ENCODE measurements at places on chromosomes 12 and 14.
A peak's percentile ranks its signal among the peaks of the same experiment; 100 is the strongest.

- DNase-seq, result no peak
Measured at GRCh38 chr12:3622822-3623690, 129.9 kb downstream of the CRACR2A start.

- no peak for DNase-seq
Measured at GRCh38 chr12:48389409-48389808, 38.7 kb upstream of the ZNF641 start.

GRCh38 chr14:19974844-19975243 lies 547 bp upstream of the OR4K15 start:
- DNase-seq, result no peak

DNA sequence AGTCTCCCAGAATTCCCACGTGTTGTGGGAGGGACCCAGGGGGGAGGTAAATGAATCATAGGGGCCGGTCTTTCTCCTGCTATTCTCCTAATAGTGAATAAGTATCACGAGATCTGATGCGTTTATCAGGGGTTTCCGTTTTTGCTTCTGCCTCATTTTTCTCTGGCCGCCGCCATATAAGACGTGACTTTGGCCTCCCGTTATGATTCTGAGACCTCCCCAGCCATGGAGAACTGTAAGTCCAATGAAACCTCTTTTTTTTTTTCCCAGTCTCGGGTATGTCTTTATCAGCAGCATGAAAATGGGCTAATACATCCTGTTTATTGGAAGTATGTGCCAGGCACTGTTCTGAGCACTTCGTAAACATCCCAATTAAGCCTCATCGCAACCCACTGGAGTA lies 788 bp downstream of the KRT72 start:
- no peak for DNase-seq

DNA sequence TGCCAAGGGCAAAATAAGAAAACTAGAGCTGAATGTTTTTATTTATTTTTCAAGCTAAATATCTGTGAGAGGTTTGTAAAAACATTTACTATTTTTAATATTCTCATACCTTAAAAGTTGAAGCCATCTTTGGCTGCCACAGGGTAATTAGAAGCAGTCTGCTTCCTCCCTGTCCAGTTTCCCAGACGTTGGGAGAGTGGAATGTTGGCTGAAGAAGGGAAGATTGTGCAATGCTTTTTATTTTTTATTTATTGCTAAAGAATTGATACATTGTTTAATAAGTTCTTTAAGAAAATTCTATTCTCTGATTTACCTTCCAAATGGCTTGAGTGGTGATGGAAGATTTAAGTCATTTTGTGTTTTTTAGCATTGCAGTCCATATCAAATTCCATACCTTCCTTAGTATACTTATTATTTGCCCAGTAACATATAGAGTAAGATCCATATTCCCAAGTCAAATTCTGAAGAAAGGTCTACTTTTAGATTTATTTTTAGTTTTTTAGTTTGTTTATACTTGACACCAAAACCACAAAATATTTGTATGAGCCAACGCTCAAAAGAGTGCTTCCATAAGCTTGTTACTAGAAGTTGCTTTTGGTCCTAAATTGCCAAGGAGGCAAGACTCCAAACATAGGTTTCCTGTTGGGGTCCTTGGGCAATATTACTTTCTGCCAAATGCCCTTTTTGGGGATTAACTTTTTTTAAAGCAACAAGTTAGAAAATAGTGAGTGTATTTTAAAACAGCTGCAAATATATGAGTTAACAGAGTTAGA lies 124.0 kb upstream of the CPM start:
- DNase-seq, result no peak

DNA sequence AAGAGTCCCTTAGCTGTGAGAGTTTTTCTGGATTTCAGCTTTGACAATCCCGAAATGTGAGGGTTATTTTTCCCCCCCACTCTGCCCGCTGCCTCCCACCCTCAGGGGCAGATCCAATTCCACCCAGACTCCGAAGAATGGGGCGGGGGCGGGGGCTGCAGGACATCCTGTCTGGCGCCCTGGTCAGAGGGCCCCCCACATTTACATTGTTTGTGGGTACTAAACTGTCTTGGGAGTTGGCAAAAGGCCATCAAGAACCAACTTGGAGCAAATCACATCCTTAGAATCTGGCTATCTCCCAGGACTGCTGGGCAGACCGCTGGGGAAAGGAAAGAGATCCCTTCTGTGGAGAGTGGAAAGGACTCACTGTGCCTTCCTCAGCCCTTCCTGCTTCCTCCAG lies 2.4 kb downstream of the EMP1 start:
- DNase-seq, result no peak

DNA sequence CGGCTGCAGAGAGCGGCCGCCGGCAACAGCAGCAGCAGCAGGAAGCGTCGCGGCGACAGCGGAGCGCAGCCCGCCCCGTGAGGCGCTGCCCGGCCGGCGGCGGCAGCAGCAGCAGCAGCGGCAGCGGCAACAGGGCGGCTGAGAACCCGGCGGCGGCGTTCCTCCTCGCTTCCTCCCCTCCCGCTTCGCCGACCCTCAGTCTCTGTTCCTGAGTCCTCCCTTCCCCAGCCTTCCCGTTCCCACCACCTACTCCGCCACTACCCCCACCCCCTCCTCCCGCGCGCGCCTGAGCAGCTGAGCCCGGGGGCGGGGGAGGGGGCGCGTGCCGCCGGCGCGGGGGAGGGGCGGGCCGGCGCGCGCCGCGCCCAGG lies 310 bp downstream of the BICDL1 start:
- DNase-seq, result peak; percentile 76

DNA sequence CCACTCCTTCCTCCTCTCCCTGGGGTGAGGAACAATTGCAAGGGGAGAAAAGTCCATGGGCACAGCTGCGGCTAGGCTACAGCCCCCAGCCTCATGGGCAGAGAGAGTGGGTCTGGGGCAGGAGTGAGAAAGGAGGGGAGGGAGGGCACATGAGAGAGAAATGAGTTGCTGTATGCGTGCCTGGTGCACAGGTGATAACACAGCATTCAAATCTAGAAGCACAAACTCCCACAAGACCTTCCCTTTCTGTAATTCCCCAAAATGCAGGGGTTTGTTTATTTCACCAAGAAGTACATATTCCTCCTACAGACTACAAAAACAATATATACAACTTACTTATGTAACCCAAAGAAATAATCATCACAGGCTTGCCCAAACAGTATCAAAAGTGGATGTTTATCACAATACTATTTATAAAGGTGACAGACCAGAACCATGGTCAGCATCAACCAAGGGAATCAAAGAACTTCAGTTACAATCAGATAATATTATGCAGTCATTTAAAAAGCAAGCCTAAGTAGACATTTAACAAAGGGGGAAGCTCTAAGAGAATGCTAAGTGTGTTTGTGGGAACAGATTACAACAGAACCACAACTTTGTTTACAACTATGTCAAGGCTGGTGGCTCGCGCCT lies 54.2 kb downstream of the ITPK1 start:
- no peak for DNase-seq

DNA sequence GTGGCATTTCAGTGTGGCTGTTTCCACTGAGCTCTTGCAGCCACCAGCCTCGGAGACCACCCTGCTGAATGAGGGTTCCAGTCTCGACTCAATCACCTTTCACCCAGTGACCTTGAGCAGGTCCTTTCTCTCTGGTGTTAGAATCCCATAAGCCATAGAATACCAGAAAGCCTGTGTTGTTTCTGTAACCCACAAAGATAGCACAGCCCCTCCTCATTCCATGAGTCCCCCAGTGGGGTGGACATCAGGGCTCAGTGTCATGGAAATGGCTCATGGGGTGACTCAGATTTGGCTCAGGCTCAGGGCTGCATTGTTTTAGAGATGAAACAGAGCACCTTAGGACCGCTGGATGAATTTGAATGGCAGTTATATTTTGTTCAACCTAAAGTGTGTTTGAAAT lies 171.5 kb downstream of the PTPN11 start:
- no peak for DNase-seq

- no peak for DNase-seq
Measured at GRCh38 chr12:130026608-130027176, 122.9 kb upstream of the TMEM132D start.

- no peak for DNase-seq
Measured at GRCh38 chr14:51546099-51546498, 105.6 kb upstream of the FRMD6 start.

GRCh38 chr14:71905031-71905430 lies 27.2 kb upstream of the RGS6 start:
- no peak for DNase-seq

GRCh38 chr12:114403011-114403689 lies 2.8 kb downstream of the TBX5 start:
- peak; percentile 17 for DNase-seq

GRCh38 chr12:51729331-51729730 lies 119.2 kb downstream of the FIGNL2 start:
- DNase-seq, result no peak

GRCh38 chr12:124229520-124229919 lies 65.4 kb upstream of the RFLNA start:
- no peak for DNase-seq

GRCh38 chr14:51534610-51535011 lies 117.1 kb upstream of the FRMD6 start:
- no peak for DNase-seq

DNA sequence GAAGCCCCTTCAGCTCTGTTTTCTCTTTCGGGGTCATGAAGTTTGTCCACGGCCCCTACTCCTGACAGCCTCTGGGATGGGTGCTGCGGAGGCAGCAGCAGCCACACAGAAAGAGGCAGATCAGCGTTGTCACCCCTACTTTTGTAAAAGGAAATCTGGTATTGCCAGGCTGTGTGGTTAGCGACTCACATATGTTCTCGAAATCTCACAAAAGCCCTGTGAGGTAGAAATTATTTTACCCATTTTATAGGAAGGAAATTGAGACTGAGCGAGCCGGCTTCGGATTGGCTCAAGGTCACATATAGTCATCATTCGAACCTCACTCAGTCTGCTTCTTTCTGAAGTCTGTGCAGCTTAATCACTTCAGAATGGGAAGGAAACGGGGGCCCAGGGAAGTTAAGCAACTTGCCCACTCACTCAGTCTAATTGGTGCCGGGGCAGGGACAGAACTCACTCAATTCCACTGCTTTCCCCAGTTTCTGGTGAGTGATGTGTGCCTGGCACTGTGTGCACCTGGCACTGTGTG lies 1.1 kb upstream of the CKAP4 start:
- DNase-seq, result no peak

DNA sequence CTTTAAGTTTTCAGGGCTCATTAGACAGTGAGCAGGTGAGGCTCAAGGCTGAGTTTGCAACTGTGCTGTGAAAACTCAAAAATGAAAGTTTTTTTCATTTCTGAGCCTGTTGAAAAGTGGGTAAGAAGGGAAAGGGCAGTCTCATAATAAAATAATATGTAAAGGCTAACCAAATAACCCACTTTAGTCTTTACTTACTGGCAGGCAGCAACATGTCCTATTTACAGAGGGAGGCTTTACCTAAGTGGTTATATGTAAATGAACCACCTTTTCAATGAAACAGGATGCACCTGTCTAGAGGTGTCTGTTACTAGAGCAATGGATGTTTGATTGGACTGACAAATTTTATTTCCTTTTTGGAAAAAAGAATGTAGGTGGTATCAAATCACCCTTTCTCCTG lies 158.0 kb downstream of the ETV6 start:
- no peak for DNase-seq

GRCh38 chr14:49961270-49962222 lies 68.7 kb downstream of the ARF6 start:
- no peak for DNase-seq

GRCh38 chr14:37508503-37508902 lies 86.5 kb downstream of the FOXA1 start:
- DNase-seq, result no peak

- no peak for DNase-seq
Measured at GRCh38 chr12:65300679-65301349, 22.3 kb downstream of the MSRB3 start.

DNA sequence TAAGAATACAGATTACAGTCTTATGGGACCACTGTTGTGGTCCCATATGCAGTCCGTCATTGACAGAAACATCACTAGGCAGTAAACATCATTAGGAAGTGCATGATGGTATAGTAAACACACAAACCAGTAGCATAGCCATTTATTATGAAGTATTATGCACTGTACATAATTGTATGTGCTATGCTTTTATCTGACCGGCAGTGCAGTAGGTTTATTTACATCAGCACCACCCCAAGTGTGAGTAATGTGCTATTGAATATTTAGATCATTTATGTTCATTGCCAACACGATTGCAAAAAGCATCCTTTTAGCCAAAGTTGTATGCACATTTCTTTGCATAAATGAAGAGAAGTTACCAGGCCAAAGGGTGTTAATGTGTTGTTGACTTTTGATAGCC lies 531.6 kb upstream of the TBX3 start:
- DNase-seq, result no peak

DNA sequence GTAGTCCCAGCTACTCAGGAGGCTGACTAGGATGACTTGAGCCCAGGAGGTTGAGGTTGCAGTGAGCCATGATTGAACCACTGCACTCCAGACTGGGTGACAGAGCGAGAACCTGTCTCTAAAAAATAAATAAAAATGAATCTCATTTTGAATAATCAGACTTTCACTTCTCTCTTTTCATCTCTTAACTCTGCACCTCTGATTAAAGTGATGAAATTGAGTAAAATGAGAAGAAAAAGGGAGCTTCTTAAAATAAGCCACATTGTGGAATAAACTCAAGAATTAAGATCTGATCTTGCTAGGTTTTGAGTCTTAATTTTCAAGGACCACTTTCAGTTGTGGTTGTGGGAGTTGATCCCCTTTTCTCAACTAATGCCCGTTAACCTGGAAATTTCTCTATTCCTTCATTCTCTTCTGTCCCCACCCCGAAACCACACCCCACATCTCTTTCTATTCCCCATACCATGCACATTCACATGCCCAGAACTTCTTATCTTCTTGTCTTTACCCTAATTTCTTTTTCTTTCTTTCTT lies 70.9 kb upstream of the ETV6 start:
- DNase-seq, result no peak

- no peak for DNase-seq
Measured at GRCh38 chr12:91316161-91316906, 133.7 kb upstream of the DCN start.

Measured in frontal cortex (tissue), 4 donors.